Right forelimb (tissue), 1 donor: ENCODE measurements at places on chromosomes 1 and 21.

DNA sequence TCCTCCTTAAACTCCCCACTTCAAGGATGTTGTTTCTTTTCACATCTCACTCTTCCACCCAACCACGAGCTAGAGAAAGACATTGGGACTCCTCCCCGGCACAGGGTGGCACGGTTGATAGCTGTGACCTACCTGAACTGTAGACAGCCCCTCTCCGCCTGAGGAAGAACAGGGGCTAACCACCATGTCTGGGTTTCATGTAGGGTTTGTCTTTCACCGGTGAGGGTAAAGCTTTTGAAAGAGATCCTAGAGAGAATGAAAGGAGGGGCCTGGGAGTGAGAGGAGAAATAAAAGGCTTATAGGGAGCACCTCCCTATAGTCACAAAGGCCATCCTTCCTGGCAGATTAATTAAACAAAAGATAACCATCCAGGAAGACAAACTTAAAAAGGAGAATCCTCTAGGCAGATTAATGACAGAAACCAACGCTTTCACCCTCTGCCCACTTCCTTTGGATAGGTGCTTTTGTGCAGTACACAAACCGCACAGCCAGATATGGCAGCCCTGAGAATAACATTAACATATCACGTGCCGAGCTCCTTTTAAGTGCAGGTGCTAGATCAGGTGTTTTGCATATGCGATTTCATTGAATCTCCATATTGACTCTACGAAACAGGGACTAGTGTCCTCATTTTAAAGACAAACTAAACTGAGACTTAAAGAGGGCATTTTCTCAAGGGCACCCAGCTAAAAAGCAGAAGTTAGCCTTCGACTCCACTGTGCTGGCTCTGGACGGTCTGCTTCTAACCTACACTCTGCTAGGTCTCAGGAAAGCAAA is 178.1 kb upstream of the RUNX1 start:
- no peak for DNase-seq

- DNase-seq, result no peak
Measured at GRCh38 chr1:66366634-66367033, 167.3 kb upstream of the SGIP1 start.

- no peak for DNase-seq
Measured at GRCh38 chr1:50570066-50570468, 146.8 kb upstream of the DMRTA2 start.

GRCh38 chr1:38578271-38578951 is 281.2 kb downstream of the RRAGC start:
- no peak for DNase-seq

DNA sequence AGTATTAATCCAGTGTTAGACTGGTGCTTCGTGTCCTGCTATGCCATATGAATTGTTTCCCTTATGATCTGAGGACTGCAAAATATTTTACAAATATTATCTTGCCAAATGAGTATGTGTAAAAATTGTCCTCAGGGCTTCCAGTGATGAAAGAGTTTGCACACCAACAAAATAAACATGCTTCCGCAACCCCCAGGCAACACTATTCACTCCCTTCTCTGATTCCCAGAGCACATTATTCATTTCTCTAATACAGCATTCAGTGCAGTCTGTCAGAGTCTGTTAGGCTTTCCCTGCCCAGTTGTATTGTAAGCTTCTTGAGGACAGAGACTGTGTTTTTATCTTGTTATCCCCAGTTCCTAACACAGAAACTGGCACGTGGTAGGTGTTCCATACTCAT is 409.9 kb upstream of the C1orf87 start:
- DNase-seq, result no peak
